ENCODE measurements at places on chromosomes 1 and 21.

DNA sequence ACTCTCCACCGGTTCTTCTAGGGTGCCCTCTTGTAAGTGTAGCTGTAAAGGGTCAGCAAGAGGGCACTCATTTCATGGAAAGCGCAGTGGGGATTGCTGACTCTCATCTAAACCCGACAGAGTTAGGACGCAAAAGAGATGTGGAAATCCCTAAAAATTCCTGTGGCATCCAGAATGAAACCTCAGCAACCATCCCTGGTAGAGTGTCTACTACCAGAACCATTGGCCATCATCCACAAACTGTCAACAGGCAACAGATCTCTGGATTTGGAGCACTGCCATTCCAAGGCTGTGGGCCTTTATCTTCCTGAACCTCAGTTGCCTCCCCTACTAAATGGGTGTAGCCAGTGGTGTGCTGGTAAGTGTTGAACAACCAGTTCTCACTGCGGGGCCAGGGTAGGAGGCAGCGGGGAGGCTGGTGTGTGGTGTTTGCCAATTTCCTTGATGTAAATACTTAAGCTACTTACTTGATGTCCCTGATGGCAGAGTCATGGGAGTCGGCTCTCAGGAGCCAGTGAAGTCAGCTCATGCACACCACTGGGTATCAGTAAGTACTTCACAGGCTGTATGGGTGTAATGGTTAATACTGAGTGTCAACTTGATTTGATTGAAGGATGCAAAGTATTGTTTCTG is 195.8 kb downstream of the KAZN start:
- DNase-seq = no peak

- DNase-seq = peak; percentile 48
These were observed at the start of gene KCNQ4 for GRCh38 chr1:40783001-40783905. KCNQ4 (plus strand) TSS chr1:40783787; CDS start chr1:40784094, 307 bp downstream.

DNA sequence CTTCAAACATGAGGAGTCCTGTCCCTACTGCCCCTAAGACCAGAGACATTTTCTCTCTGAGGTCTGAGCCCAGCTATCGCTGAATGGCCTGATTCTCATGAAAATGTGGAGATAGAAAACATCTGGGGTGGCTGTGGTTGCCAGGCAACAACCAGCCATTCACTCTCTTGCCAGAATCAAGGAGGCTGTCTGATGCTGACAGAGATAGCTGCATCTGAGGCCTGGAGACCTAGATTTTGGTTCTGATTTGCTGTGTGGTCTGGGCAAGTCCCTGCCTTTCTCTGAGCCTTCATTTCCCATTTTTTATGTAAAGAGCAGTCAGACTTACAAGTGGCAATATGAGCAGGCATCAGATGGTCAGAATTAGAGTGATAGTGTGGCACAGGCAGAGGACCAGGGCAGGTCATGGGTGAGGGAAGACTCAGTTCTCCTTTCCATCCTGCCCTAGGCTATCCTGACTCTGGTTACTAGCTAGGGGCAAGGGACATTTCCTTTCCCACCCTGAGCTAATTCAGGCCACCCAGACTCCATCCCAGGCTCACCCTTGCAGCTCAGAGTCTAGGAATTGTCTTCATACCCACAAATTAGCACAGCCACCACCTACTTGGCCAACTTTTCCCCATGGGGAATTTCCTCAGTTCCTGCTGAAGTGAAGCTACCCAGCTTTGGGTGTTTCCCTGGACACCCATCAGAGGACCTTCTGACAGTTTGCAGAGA is 20.0 kb upstream of the RNF19B start:
- peak; percentile 66 for DNase-seq

DNA sequence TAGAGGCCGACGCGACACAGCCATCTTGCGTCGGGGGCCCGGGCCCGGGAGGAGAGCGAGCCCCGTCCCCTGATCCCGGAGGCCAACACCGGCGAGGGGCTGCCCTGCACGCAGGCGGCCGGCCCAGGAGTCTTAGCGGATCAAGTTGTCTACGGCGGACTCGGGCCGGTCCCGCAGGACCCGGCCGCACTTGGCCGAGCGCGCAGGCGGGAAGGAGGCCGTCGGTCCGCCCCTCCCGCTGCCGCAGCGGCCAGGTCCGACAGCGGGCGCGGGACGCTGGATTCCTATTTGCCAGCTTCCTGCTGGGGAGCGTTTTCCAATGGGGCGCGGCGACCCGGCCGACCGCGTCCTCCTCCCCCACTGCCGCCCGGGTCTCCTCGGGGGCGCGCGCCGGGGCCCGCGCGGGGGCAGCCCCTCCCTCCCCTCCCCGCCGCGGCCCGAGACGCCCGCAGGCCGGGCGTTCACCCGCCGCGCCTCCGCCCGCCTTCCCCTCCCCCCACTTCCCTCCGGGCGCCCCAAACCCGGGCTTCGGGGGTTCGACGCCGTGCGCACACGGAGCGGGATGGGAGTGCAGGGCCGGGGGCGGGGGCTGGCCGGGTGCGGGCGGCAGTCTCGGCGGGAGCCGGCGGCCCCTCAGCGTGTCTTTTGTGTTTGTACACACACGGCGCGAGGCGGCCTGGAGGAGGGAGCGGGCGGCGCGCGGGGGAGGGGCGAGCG is 517 bp upstream of the H3-3A start:
- DNase-seq = peak; percentile 59

DNA sequence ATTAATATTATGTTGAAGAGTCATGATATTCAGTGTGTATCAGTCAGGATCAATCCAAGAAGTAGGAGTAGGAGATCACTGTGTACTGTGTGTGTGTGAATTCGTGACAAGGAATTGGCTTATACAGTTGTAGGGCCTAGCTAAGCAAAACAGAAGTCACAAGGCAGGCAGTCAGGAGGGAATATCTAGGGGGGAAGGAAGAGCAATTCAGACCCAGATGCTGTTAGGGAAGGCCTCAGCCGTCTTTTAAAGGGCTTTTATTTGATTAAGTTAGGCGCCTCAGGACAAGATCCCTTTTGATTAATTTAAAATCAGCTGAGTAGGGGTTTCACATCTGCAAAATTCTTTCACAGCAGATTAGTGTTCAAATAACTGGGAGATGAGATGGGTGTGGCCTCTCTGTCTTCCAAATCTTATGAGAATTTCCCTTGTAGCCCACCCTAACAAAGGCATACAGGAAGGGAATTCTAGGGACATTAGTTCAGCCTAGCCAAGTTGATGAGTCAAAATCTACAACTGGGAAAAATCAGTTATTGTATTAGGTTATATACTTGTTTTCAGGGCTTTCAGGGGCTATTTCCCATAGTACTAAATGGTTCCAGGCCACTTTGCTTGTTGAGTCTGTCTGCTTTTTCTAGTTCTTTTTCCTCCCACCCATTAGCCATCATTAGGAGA is 47.4 kb downstream of the ALG6 start:
- DNase-seq = no peak

DNA sequence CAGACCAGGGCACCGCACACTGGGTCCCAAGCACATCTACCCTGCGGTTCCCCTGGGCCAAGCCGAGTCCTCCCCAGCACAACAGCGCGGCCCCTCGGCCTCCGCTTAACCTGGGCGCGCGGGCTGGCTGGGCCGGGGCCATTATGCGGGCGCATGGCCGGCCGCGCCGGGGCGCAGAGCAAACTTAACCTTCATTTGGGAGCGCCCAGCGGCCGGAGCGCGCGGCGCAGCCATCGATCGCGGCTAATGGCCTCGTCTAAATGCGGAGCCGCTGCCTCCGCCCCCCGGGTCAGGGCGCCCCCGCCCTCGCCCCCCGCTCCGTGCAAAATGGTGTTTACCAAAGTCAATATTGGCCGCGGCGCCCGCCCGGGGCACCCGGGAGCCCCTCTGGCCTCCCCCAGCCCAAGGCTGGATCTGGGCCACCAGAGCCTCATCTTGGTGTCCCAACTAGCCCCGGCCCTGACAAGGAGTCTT is 272.1 kb downstream of the TRABD2B start:
- DNase-seq = no peak

DNA sequence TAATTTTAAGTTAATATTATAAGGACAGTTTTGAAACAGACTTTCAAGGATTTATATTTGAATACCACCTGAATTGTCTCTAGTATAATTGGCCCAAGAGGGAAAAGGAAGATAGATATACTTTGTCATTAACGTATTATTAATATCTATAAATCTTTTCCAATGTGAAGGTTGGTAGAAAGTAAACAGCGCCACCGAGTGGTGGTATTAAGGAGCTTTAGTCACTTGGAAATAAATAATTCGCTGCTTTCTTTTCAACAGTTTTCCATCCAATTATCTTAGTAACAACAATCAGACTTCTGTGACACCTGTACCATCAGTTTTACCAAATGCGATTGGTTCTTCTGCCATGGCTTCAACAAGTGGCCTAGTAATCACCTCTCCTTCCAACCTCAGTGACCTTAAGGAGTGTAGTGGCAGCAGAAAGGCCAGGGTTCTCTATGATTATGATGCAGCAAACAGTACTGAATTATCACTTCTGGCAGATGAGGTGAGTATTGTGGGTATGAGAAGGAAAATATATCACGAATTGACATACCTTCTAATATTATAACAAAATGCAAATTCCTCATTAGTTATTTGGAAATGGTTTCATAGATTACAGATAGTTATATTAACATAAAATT is 37.7 kb downstream of the SH3GLB1 start:
- peak; percentile 47 for DNase-seq

DNA sequence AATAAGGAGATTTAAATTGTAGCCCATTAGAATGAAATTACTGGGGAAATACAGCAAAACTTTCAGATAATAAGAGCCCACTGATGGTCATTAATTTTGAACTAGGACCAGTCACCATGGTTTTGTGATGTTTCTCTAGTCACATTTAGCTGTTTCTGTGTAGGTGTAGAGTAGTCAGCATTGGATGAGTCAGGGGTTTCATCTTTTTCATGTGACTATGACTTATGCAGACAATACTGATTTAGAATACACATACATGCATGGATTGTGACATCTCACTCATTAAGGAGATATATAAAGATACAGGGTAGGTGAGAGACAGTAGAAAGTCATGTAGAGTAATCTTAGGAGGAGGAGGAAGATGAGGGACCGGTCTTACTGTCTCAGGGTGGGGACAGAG is 1192.7 kb downstream of the KCNT2 start:
- DNase-seq = no peak

DNA sequence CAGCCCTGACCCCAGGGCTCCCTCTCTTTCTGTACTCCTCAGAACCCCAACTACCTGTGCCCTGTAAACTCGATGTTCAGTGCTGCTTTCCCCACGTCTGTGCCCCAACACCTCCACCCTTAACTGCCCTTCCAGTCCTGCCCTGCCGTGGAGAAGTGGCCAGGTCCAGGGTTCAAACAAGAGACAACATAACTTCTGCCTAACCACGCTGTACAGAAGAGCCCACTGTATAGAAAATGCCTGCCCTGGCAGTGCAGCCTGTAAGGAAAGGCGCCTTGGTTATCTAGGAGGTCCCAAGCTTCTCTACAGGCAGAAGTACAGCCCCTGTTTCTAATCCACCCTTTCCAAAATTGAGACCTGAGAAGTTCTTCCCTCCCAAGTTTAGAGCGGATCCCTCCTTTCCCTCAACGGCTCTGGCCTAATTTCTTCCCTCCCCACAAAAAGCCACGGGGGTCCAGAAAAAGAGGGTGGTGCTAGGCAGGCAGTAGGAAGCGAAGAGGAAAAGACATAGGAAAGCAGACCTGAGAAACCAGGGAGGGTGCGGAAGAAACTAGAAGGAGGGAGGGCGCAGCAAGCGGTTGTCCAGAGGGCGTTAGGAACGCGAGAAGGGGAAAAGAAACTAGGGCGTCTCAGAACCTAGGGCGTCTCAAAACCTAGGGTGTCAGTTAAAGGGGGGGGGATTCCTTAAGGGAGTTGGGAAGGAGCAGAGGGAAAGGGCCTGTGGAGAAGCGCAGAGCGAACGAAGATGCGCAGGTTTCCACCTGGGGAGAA is 3.2 kb downstream of the DMRTA2 start:
- DNase-seq = no peak

- DNase-seq = no peak
These were observed 23.3 kb upstream of the SRSF10 start for GRCh38 chr1:24003331-24003972.

DNA sequence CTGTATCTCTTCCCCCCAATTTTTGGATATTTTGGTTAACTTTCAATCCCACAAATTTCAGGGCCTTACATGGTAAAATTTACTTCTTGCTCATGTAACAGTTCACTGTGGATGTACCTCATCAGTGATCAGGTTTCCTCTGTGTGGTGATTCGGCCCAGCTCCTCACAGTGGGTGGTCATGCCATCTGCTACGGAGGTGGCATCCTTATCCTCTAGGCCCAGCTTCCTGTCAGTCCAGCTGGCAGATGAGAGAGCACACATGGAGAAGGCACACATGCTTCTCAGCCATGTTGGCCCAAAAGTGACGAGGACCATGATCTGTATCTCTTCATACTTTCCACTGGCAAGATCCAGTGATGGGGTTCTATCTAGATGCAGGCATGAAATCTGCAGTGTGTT is 27.2 kb downstream of the PCBP3 start:
- DNase-seq = no peak

DNA sequence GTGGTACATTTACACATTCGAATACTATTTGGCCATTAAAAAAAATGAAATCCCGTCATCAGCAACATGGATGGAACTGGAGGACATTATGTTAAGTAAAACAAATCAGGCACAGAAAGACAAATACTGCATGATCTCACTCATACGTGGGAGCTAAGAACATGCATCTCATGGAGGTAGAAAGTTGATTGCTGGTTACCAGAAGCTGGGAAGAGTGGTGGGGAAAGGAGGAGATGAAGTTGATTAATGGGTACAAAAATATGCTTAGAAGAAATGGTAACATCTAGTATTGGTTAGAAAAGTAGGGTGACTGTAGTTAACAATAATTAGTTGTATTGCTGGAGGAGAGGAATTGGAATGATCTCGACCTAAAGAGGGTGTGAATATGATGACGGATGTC is 24.6 kb upstream of the RNF187 start:
- DNase-seq = no peak

DNA sequence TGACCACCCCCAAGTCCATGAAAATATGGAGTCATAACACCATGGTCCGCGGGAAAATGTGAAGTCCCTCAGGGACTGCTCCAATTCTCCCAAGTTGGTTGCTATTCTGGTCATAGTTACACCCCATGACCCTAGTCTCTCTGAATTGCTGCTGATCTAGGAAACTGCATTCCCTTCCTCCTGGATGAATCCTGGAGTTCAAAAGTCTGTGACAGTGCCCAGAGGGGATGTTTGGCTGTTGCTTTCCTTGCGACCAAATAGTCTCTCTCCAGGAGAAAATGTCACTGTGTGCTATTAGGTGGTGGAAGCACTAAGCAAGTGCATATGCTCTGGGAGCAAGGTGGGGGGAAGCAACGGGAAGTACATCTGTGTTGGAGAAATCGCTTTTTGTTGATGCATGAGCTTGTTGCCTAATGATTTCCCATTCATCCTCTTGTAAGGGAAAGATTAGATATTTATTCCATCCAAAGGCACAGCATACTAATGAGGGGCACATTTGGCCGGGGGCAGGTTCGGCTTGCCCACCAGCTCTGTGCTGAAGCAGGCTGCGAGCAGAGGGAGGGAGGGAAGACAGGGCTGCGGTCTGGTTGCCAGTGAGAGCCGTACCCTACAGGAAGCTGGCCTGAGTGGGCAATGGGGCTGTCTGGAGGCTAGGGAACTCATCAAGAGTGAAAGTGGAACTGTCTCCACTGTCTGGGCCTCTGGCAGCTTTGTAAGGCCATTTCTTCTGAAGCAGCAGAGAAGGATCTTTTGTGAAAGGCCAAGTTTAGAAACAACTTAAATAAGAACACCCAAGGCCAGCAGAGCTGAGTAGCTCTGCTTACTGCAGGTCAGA is 27.2 kb downstream of the SYT6 start:
- DNase-seq = no peak

GRCh38 chr1:223068900-223069665 is 74.0 kb downstream of the TLR5 start:
- no peak for DNase-seq

GRCh38 chr1:27727126-27727525 is 1.4 kb downstream of the FAM76A start:
- DNase-seq = no peak

GRCh38 chr1:1359664-1360468 is 1.5 kb upstream of the MXRA8 start:
- no peak for DNase-seq

GRCh38 chr1:9746211-9746610 is 77.6 kb downstream of the CLSTN1 start:
- DNase-seq = no peak

All from activated CD4-positive, alpha-beta T cell treated with anti-CD3 and anti-CD28 coated beads for 36 hours (primary cell).